ENCODE measurements at places on chromosomes 16 and 17.

DNA sequence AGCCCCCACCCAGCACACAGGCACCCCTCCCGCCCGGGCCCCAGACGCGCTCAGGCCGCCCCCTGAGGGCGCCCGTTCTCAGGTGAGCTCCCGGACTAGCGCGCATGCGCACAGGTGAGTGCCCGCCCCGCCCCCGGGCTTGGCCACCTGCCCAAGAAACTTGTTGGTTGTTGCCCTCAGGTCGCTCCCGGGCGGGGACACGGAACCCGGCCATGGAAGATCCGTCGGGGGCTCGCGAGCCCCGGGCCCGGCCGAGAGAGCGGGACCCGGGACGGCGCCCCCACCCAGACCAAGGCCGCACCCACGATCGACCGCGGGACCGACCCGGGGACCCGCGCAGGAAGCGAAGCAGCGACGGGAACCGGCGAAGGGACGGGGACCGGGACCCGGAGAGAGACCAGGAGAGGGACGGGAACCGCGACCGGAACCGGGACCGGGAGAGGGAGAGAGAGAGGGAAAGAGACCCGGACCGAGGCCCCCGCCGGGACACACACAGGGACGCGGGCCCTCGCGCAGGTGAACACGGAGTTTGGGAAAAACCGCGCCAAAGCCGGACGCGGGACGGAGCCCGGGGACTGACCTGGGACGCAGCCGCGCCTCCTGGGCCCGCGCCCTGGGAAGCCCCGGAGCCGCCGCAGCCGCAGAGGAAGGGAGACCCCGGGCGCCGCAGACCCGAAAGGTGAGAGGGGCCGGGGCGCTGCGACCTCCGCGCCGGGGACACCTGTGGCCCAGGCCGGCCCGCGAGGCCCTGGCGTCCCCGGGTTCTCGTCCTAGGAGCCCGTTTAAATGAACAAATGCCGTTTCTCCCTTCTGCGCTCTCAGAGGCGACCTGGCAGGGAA lies at the start of gene MARVELD3:
TSS of gene MARVELD3 (plus strand) at position 167 of the 840 bp plus-strand sequence. CDS start at position 213, 46 bp downstream.
- no peak for DNase-seq

- DNase-seq: no peak
These were observed 221.4 kb downstream of the CDH8 start for GRCh38 chr16:61814726-61815347.

GRCh38 chr16:5560084-5560483 lies 462.5 kb upstream of the EEF2KMT start:
- DNase-seq: no peak

DNA sequence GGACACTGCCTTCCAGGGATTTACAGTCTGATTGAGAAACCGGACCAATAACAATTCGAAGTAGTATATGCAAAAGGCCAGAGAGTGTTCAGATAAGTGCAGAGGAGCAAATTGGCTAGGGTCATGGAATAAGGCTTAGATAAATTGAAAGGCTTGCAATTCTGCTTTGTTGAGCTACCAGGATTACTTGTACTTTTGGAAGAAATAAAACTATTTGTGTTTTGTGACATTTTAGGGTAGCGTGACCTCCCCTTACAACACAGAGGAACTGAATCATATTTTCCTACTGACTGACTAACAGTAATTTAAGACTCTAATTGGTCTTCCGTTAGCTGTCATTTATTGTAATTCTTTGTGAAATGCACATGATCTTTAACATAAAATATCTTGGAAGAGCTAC lies 104.7 kb downstream of the PITPNC1 start:
- no peak for DNase-seq

DNA sequence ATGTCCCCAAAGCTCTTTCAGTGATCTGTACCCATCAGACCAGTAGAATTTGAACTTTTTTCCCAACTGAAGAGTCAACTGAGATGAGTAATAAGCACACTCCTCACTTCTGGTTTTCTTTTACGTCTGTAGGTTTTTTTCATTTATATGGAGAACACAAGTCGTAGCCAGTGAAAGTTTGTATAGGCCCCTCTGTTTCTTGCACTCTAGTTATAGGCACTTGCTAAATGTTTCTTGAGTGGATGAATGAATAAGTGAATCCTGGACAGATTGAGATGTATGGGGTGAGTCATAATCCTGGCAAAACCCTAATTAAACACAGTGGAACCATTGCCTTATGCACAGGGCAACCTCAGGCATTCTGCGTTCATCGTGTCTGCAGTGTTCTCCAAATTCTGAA lies 193.7 kb upstream of the TBX2 start:
- DNase-seq: no peak

- DNase-seq: no peak
These were observed 23.0 kb upstream of the TMEM132E start for GRCh38 chr17:34556384-34556783.

- DNase-seq: no peak
These were observed 498.6 kb downstream of the GRIN2A start for GRCh38 chr16:9683677-9684076.

- DNase-seq: no peak
These were observed 394.7 kb downstream of the SEC14L1 start for GRCh38 chr17:77535435-77535834.

Measured in NCI-H1694 treated with DMSO at 0.1 percent for 48 hours (cell line).